ENCODE measurements at places on chromosomes 4 and X. TPM values are rescaled to one million over a fixed set of nuclear protein-coding genes. Genes with fewer than 3 reads are reported as not detected.

Gene TRAPPC2
- 20.2 TPM for total RNA-seq

Gene NUDT11
- total RNA-seq: 17.1 TPM

DNA sequence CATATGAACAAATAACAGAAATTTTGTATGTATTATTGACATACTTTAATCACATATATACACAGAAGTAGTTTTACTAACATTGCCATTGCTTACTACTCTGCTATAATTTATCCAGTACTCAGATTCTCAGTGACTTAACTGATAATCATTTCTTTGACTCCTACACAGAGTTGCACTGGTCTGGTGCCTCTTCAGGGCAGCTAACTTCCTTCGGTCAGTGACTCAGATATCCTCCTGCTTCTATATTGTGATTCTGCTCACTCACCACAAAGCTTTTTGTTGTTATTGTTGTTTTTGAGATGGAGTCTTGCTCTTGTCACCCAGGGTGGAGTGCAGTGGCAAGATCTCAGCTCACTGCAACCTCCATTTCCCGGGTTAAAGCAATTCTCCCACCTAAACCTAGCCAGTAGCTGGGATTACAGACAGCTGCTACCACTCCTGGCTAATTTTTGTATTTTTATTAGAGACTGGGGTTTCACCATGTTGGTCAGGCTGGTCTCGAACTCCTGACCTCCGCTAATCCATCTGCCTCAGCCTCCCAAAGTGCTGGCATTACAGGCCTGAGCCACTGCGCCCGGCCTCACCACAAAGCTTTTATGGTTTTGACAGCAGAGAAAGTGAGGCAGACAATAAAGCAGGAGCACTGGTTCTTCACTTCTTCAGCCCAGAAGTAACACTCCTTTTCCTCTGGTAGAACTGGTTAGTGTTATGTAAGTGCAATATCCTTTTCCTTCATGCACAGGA, 499.3 kb downstream of the EPHA5 start:
- DNase-seq: no peak

DNA sequence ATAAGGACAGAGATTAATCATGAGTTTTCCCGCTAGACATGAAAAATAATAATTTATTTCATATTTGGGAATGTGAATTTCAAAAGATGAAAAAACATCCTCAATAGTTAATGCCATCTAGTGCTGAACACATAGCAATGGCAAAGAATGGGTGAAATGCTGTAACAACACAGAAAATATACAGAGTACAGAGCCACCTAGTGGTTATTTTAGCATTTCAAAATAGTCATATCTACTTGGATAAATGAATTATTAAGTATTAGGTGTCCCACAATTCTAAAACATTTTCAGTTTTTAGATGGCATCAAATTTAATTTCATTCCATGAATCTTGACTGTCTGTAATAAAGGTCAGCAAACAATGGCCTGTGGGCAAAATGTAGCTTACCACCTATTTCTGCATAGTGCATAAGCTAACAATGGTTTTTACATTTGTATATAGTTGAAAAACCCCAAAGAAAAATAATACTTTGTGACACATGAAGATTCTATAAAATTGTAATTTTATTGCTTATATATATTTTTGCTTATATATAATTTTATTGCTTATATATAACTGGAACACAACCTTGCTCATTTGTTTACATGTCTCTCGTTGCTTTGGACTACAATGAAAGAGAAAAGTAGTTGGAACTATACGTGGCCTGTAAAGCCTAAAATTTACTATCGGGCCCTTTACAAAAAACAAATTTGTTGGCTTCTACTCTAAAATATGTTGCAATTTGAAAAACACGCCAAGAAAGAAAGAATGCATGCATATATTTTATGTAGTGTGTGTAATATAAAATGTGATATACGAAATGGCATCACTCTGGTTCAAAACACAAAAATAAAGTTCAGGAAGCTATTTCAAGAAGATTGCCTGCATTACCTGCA, 99.1 kb upstream of the FAM47C start:
- DNase-seq: no peak

GRCh38 chr4:139266208-139266582, 13.8 kb downstream of the MGARP start:
- no peak for DNase-seq

DNA sequence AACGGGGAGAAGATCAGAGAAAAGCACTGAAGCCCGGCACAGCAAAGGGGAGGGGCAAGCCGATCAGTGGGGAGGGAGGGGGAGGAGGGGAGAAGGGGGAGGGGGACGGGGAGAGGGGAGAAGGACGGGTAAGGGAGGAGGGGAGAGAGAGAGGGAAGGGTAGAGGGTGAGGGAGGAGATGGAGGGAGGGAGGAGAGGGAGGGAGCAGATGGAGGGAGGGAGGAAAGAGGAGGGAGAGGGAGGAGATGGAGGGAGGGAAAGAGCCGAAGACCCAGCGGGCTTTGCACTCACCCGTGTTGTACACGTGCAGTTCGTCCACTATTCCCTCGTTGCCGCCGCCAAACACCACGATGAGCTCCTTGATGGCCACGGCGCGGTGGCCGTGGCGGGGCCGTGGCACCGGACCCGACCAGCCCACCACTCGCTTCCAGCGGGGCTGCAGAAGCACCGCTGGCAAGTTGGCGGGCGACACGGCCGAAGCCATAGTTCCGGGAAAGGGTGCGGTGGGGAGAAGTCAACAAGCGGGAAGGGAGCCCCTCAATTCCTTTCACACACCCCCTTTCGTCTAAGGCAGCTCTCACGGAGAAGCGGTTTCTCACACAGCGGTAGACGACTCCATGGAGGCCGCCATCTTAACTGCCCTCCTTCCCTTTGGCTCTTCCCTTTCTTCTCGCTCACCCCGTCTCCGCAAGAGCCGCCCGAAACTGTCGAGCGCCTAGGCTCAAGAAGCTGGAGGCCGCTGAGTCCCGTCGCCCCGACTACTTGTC, 1.1 kb downstream of the HCFC1 start:
- DNase-seq: peak; percentile 54
